ENCODE measurements at places on chromosomes 5 and 9.
A peak's percentile ranks its signal among the peaks of the same experiment; 100 is the strongest.

DNA sequence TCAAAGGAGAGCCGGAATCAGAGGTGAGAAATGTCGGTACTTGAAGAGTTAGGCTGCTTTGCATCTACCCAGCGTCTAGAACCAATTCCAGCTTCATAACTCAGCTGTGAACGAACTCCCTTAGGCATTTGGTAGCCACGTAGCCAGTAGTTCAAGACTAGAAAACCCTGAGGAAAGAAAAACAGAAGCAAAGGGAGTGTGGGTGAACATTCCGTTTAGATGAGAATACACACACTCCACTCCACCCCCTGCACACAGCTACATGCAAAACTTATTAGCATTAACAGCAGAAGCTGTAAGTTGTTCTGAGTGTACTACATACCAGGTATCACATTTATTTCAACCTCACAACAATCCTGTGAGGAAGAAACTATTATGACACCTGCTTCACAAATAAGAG lies 78.3 kb downstream of the SMIM23 start:
- DNase-seq: no peak

- DNase-seq: no peak
Observed at GRCh38 chr5:23579566-23579965, 72.2 kb downstream of the PRDM9 start.

DNA sequence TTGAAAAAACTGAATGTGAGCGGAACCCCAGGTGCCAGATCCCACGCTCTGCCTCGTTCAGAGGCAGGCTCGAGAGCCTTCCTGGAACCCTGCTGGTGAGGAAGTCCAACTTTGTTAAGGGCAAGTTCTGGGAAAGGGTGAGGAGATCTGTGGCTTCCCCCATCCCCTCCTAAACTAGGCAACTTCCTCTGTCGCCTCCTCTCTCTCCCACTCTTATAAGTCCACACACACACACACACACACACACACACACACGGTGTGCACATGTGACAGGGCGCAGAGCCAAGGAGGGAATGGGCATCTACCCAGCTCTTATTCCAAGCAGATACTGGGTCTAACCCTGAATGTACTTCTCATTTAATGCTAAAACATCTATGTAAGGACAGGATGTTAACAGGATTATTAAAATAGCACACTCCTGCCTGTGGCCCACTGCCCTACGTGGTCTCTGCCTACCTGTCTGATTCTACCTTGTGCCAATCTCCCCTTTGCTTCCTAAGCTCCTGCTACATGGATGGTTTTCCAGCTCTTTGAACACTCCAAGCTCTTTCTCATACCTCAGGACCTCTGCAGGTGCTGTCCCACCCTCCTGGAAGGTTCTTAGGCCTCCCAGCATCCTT lies 72.4 kb upstream of the FBXW11 start:
- no peak for DNase-seq

- no peak for DNase-seq
Observed at GRCh38 chr9:98522487-98522886, 186.2 kb downstream of the GABBR2 start.

DNA sequence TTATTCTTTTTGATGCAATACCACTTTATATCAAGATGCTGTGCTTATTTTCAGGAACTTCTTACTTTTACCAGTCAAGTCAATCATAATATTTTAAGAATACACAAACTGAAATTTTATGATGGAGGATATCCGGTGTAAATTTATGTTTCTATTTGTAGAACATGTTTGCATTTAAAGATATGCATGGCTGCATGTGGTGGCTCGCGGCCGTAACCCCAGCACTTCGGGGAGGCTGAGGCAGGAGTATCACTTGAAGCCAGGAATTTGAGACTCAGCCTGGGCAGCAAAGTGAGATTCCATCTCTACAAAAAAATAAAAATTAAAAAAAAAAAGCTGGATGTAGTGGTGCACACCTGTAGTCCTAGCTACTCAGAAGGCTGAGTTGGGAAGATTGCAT lies 73.5 kb upstream of the ALDH1A1 start:
- DNase-seq: no peak

DNA sequence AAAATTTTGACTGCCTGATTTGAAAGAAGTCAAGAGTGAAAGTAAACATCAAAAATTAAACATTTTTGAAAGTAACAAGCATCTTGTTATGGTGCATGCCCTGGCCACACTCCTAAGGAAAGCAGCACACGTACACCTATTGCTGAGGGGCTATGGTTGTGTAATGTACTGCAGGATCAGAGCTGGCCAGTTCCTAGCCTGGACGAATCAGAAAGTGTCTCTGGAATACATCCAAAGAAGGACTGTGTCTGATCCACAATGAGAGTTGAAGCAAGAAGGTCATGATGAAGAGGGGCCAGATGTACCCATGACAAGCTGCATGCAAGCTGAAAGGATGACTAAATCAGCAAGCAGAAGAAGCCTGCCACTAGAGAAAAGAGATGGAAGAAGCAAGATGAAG lies 618.2 kb downstream of the TLE1 start:
- DNase-seq: no peak

DNA sequence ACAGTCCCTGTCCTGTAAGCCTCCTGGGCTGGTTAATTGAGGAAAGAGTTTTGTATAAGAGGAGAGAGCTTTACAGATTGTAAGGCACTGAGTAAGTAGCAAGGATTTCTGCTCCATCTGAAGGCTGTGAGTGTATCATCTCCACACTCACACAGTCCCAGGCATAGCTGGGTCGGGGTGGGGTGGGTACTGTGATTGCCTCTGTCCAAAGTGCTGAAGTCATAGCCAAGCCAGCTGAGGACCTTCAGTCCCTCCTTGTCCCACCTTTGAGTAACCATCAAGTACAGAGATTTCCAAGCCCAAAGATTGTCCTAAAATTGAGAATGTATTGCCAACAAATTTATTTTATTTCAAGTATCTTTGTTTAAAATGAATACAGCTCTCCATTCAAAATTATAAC lies 5.5 kb upstream of the DNAJB5 start:
- DNase-seq: no peak

- no peak for DNase-seq
Observed at GRCh38 chr5:174159327-174160114, 114.0 kb downstream of the NSG2 start.

DNA sequence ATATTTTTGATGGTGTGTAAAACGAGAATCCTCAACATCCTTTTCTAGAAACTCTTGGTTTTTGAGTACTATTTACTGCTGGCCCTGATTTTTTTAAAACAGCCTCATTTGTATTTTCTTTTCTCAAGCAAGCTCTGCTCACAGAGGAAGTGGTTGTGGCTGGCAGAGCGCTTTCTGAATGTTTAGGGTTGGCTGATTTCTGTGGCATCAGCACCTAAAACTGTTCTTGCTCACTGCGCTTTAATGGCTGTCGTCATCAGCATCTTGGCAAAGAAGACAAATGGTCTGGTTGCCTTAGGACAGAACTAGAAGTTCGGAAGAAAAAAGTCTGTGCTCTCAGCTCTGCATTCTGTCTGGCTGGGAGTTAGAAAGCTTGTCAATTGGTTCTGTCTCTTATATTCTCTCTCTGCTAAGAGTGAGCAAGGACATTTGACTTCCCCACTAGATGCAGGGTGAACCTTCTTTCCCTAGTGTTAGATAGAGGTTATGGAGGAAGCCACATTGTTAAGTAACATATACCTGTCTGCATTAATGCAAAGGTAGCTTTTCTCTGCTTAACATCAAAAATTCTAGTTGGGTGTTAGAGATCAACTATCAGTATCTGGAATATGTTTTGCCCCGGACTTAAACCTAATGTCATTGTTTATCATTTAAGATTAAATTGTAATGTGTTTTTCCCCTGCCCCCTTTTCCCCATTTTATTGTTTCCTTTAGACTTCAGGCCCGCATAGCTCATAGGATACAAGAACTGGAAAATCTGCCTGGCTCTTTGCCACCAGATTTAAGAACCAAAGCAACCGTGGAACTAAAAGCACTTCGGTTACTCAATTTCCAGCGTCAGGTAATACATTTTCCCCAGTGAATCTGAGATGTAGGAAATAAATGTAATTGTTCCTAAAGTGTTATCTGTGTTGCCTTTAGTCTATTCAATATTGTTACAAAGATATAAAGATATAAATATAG lies 39.0 kb downstream of the SMARCA2 start:
- DNase-seq: peak; percentile 33

DNA sequence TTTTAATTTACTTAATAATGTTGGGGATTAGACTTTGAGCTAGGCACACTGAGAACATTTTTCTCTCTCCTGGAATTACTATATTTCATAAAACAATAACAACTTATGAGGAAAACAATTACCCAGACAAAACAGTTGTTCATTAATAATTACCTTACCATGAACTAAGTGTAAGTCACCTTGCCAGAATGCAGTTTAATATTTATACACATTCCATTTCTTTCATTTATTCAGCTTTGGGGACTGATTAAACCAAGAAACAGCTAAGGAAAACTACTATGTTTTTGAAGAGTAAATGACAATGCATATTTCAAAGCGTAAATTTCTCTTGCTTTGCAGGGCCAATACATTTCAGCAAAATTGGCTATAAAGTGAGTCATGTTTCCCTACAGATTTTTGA lies 616.2 kb downstream of the PRELID2 start:
- DNase-seq: no peak

- DNase-seq: no peak
Observed at GRCh38 chr9:38118862-38119438, 49.9 kb upstream of the SHB start.

- no peak for DNase-seq
Observed at GRCh38 chr9:18555105-18555883, 81.3 kb downstream of the ADAMTSL1 start.

GRCh38 chr9:1354086-1354485 lies 303.9 kb downstream of the DMRT2 start:
- DNase-seq: no peak

- DNase-seq: no peak
Observed at GRCh38 chr9:88164850-88165249, 26.6 kb upstream of the SPATA31C2 start.

DNA sequence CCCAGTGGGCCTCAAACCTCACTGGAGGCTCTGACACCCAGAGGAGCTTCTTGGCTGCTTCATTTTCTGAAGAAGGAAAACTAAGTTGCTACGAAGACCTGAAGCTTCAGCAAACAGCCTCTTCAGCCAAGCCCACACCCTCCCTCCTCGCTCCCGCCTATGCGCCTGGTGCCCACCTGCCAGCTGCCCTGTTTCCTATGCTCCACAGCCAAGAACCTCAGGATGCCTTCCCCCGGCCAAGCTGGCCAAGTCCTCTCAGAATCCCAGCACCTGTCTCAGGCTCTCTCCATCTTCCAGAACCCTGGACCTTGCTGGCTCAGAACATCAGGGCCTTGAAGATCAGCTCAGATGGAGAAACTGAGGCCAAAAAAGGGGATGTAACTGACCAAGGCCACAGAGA lies 60.4 kb downstream of the STK10 start:
- no peak for DNase-seq

DNA sequence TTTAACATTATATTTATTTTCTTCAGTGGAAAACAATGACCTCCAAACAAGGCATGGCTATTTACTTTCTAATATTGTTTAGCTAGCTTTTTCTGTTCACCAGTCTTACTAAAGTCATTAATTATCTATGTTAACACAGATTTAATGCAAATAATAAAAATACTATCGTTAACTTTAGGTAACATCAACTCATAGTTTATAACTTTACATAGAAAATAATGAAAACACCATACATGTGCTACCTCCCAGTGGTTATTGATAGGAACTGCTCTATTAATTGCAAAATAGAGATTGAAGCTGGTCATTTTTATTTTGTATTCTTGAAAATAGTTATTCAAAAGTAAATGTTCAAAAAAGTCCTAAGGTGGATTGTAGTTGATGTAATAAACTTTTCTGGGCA lies 78.3 kb upstream of the HCN1 start:
- no peak for DNase-seq
